ENCODE measurements at places on chromosomes 13 and 19.

DNA sequence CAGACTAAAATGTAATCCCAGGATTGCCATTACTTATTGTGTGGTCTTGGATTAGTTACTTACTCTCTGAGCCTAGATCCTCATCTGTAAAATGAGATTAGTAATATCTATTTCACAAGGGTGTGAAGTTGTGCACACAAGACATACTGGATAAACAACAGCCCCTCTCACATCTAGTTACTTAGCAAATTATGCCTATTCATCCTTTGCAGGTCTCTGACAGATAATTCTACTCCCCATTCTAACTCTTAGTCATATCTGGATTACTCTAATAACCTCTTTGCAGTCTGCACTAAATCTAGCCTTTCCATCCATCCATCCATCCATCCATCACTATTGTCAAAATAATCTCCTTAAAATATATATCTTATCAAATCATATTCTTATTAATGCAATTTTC is 12.4 kb downstream of the MTRF1 start:
- no peak for DNase-seq

- peak; percentile 31 for DNase-seq
Measured at GRCh38 chr13:112725346-112726015, 35.6 kb downstream of the ATP11A start.

DNA sequence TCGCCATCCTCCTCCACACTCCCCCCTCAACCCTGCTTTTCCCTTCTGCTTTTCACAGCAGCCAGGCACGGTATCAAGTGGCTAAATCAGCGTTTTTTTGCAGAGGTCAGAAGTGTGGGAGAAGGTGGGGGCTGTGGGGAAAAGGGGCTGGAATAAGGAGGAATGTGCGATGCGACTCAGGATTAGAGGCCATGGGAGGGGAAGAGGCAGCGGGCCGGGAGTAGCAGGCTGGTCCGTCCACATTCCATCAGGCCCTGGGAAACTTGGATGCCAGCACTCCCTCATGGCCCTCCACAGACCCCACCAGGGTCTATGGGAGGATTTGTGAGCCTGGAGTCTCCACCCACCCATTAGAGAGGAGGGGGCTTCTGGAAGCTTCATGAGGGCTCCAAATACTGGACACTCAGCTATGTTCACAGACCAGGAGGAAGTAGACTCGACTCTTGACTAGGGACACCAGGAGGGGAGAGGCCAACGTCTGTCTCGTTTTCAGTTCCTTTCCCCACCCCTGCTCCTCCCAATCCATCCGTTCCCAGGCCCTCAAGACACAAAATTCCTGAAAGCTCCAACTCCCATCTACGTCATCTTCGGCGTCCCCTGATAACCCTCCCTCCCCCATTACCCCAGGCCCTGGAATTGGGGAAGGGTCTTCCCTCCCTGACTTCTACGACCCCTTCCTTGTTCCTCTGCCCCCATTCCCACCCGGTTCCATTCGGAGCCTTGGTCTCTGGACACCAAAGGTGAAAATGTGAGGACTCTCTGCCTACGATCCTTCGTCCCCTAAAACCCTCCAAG is 3.3 kb upstream of the KCNC3 start:
- DNase-seq, result no peak

GRCh38 chr19:13665125-13665905 is 99.0 kb upstream of the MRI1 start:
- no peak for DNase-seq

DNA sequence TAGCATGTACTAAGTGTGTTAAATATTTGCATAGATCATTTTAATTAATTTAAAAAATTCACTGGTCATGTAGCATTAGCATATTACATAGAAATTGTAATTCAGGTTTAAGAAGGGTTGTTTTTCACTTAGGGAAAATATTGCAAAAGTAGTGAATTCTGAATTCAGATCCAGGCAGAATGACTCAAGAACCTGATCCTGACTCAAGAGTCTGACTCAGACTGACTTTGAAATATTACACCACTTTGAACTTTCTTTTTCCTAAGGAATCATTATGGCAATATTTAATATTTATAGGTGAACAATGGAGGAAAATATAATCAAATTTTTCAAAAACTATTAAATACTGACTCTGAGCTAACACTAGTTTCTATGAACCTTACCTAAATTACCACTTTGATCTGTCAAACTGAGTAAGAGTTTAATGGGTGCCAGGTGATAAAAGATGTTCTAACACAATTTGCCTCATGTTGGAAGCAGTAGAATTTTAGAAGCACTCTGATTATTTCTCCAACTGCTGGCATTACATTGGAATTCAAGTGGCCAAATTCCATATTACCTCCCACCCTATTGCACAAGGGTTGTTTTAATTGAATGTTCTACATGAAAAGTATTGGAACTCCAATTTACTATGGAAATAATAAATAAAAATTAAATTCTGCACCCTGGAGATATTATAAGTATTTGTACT is 261.6 kb downstream of the SLITRK1 start:
- no peak for DNase-seq

DNA sequence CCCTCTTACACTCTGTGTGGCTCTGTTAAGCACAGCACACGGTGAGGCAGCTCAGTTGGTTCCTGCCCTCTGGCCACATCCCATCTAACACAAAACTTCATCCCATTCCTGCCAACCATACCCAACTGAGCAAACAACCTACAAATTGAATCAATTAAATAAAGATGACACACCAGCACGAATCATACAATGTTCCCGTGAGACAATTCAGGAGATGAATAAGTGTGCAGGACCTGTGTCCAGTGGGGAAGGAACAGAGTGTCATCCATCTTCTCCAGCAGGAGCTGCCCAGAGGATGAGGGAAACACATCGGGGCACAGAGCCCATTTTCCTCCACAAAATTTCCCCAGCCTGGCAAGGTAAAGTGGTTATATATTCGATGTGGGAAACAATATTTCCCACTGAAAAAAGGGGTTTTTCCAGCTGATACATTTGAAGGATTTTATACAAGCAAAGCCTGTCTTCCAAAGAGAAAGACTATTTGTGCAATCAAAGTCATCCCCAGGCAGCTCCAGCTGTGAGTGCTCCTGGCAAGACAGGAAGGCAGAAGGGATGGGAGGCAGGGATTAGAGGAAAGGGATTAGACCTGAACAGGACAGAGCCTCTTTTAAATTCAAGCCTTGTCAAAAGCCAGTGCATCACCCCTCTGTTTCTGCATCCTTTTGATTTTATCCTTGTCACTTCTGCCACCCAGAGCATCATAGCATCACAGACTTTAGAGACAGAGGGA is 240.2 kb downstream of the LHFPL6 start:
- no peak for DNase-seq
